NCI-H2081 treated with DMSO at 0.1 percent for 48 hours (cell line): ENCODE measurements at places on chromosomes 7 and 10.
A peak's percentile ranks its signal among the peaks of the same experiment; 100 is the strongest.

DNA sequence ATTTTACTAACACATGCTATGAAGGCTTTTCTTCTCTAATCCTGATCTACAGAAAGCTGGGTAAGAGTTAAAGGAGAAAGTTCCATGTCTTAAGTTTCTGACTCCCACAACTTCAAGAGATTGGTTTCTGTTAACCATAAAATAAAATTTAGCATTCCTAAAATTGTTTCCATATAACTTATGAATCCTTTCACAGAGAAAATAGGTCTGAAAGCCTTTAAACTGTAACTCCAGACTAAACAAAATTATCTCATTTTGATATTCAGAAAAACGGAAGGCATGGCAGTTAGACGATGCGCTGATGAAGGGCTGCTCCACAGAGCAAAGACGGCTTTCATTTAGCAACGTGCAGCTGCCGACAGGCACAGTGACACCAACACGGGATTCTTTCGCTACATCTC, 133.3 kb downstream of the SLC25A13 start:
- no peak for DNase-seq

- no peak for DNase-seq
These were observed 13.1 kb downstream of the AVPI1 start for GRCh38 chr10:97673736-97674525.

DNA sequence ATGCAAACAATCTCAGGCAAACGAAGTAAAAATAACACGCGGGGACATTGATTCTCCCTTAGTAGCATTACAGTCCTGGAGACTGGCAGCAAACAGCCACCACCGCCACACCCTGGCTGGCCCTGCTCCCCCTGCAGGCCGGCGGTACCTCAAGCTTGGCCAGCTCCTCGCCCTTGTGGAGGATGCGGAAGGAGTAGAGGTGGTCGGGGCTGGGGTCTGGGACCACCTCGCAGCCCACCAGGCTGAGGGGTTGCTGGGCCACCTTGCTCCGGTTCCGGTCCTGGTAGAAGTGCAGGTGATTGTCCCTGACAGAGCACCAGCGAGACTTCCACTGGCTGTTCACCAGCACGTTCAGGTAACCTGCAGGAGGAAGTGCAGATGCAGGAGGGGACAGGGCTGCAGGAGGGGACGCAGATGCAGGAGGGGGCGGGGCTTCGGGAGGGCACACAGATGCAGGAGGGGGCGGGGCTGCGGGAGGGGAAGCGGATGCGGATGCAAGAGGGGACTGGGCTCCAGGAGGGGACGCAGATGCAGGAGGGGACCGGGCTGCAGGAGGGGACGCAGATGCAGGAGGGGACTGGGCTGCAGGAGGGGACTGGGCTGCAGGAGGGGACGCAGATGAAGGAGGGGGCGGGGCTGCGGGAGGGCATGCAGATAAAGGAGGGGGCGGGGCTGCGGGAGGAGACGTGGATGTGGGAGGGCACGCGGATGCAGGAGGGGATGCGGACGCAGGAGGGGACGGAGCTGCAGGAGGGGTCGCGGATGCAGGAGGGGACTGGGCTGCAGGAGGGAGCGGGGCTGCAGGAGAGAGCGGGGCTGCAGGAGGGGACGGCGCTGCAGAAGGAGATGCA, 65.7 kb downstream of the VWA2 start:
- DNase-seq = no peak

GRCh38 chr10:132570265-132570664, 32.7 kb downstream of the INPP5A start:
- DNase-seq = no peak

GRCh38 chr10:3805201-3805790, 20.3 kb upstream of the KLF6 start:
- no peak for DNase-seq

DNA sequence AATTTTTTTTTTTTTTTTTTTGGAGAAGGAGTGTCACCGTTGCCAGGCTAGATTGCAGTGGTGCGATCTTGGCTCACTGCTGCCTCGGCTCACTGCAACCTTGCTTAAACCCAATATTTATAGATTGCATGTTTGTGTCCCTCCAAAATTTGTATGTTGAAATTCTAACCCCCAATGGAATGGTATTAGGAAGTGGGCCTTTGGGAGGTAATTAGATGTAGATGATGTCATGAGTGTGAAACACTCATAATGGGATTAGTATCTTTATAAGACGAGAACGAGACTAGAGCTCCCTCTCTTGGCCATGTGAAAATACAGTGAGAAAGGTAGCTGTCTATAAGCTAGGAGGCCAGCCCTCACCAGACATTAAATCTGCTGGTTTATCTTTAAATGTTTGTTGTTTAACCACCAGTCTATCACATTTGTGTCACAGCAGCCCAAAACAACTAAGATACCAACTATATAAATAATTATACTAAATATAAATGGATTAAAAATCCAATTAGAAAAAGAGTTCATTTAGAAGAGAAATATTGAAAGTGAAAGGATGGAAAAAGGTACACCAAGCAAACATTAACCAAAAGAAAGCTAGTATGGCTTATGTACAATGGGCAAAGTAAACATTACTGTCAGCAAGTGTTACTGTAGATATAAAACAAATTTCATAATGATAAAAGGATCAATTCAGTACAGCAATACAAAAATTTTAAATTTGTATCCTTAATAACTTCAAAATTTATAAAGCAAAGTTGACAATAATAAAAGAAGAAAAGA, 9.3 kb downstream of the TCAF1 start:
- DNase-seq = peak; percentile 75

- no peak for DNase-seq
These were observed 55.4 kb downstream of the MAP3K8 start for GRCh38 chr10:30489346-30489745.

DNA sequence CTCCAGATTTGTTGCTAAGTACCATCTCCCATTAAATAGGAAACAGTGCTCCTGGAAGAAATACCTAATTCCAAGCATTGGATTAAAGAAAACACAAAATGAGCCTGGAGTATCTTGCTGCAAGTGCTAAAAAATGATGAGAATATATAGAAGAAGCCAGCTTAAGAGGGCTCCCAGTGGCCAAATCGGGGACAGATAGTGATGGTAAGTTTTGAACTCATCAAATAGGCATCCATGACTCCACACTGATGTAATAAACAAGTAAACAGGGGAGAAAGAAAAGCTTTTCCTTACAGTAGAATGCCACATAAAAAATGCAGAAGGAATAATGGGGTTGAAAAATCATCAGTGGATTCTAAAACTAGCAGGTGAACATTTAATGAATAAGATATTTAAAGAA, 72.4 kb downstream of the CTTNBP2 start:
- DNase-seq = no peak

DNA sequence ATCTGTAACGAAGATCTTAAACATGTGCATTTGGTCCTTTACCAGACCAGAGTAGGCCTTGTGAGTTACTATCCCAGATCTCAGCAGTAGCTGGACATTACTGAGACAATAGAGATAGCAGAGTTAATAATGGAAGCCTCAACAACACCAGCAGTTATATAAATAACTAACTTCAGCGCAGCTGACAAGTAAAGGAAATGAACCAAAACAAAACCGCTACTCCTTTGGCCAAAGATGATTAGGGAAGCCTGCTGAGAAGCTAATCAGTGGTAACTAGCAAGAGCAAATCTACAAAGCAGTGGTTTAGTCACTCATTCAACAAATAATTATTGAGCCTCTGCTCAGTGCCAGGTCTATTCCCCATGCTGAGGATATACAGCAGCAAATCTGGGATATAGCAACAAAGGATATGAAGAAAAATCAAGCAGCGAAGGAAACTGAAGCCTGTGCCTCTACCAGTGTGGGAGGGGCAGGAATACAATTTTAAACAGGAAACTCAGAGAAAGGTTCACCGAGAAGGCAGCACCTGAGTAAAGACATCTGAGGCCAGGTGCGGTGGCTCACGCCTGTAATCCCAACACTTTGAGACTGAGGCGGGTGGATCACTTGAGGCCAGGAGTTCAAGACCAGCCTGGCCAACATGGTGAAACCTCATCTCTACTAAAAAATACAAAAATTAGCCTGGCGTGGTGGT, 103.6 kb downstream of the ELMO1 start:
- peak; percentile 44 for DNase-seq

GRCh38 chr10:74194999-74195398, 44.0 kb downstream of the ADK start:
- DNase-seq = no peak

GRCh38 chr7:125445836-125446235, 516.2 kb upstream of the POT1 start:
- DNase-seq = no peak

DNA sequence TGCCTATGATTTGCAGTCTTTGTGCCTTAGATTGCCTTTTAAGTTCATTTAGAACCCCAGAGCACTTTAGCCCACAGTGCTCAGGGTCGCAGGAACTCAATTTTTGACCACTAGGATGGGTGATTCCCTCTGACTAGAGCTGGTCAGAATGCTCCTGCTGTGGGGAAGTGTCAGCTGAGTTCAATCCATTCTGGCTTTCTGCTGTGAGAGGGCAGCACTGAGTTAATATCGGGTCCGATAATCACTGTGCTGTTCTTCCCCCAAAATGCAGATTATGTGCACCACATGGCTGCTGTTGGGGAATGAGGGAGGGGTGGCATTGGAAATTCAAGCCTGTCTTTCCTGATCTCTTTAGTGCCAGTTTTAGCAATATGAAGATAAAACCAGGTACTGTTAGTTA, 886.4 kb downstream of the DNAJB9 start:
- DNase-seq = no peak

GRCh38 chr7:38178695-38179344, 775 bp downstream of the STARD3NL start:
- no peak for DNase-seq

DNA sequence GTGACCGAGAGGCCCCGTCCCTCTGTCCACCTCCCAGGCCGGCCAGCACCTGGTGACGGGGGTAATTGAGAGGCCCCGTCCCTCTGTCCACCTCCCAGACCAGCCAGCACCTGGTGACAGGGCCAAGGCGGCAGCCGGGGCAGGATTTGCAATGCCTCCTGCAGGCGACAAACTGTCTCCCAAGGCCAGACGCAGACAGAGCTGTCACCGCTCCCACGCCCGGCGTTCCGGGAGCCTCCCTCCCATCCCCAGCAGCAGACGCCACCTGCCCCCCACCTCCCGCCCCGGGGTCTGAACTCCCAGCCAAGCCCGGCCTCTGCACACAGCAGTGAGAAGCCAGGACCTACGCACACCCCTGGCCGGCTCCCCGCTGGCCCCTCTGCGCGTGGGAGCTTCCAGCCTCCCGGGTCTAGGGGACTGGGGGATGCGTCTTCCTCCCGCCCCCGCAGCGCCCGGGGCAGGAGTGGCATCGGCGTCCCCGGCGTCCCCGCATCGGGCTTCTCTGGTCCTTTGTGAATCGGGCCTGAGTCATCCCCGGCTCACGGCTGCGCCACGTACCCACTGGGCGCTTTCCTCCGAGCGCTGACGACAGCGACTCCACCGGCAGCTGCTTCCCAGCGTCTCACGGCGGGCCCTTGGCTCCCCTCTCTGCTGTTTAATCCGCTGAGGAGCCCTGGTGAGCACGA, 95.1 kb upstream of the DIP2C start:
- no peak for DNase-seq

DNA sequence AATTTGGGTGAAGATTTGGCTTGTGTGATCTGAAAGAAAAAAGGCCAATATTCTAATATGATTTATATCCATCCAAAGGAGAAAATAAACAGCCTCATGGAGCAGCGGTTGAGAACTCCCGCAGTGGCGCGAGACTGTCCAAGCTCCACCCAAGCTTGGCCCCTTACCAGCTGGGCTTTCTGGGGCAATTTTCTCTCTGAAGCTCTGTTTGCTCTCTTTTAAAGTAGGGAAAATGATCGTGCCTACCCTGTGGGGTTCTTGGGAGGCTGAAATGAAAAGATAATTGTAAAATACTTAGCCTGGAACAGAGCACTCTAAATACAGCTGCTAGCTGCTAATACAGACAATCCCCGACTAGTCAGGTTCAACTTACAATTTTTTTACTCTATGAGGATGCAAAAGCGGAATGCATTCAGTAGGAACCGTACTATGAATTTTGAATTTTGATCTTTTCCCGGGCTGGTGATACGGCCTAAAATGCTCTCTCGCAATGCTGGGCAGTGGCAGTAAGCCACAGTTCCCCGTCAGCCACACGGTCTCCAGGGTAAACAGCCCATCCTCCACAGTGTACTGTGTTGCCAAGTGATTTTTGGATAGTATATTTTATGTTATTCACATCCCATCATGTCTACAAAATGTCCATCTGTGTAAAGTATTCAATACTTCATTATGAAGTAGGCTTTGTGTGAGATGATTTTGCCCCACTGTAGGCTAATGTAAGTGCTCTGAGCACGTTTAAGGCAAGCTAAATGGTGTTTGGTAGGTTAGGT, 137.7 kb downstream of the CHN2 start:
- DNase-seq = peak; percentile 100

DNA sequence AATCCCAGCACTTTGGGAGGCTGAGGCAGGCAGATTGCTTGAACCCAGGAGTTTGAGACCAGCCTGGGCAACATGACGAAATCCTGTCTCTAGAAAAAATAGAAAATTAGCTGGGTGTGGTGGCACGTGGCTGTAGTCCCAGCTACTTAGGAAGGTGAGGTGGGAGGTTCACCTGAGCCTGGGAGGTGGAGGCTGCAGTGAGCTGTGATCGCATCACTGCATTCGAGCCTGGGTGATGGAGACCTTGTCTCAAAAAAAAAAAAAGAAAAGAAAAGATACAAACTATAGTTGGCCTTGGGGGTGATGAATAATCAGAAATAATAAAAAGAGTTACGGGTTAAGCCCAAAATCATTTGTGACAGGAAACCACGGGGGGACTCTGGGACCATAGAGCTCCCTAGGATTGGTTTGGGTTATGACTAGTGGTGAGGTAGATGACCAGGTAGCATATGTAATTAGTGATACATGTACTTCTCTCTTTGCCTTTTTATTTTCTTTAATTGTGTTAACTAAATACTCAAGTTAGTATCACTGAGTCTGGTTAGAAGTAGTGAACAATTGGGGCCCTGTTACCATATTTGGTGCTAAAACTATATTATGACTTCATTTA, 10.4 kb upstream of the ASCC1 start:
- no peak for DNase-seq

DNA sequence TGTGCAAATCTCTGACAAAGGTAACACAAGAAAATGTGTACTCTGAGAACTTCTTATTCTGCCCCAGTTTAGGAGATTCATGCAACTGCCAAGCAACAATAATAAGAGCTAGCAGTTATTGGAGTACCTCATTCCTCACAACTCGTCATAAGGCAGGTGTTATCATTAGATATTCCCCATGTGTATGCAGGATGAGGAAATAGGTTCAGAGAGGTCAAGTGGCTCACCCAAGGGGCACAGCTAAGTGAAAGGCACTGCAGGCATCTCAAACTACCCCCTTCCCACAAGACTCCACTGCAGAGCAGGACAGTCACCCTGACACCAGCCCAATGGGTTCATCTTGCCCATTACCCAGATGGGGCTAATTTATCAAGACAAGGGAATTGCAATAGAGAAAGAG, 1.3 kb upstream of the GSTK1 start:
- no peak for DNase-seq

- DNase-seq = no peak
These were observed 22.7 kb downstream of the GPAM start for GRCh38 chr10:112160834-112161233.

- DNase-seq = no peak
These were observed 1079.9 kb downstream of the CNTNAP2 start for GRCh38 chr7:147196481-147196880.
